Common myeloid progenitor, CD34-positive (primary cell): ENCODE measurements at places on chromosomes 12 and 14.
A peak's percentile ranks its signal among the peaks of the same experiment; 100 is the strongest.

- DNase-seq, result no peak
These were observed 36.0 kb upstream of the BATF start for GRCh38 chr14:75486318-75486717.

GRCh38 chr14:49438256-49438770, 147.9 kb downstream of the RPS29 start:
- no peak for DNase-seq

DNA sequence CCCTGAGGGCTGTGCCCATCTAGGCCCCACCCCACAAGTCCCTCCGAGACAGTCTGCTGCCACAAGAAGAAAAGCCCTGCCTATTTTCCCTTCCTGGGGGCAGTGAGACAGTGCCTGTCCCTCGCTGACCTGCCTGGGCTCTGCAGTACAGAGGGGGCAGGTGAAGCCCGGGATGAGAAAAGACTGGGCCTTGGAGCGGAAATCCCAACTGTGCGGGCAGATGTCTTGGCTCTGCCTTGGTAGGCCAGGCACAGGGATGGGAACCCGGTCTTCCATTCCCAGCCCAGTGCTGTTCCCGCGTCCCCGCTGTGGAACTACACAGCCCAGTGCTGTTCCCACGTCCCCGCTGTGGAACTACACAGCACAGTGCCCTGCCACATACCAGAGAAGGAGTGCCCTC, 12.8 kb upstream of the NXPH4 start:
- DNase-seq, result no peak

DNA sequence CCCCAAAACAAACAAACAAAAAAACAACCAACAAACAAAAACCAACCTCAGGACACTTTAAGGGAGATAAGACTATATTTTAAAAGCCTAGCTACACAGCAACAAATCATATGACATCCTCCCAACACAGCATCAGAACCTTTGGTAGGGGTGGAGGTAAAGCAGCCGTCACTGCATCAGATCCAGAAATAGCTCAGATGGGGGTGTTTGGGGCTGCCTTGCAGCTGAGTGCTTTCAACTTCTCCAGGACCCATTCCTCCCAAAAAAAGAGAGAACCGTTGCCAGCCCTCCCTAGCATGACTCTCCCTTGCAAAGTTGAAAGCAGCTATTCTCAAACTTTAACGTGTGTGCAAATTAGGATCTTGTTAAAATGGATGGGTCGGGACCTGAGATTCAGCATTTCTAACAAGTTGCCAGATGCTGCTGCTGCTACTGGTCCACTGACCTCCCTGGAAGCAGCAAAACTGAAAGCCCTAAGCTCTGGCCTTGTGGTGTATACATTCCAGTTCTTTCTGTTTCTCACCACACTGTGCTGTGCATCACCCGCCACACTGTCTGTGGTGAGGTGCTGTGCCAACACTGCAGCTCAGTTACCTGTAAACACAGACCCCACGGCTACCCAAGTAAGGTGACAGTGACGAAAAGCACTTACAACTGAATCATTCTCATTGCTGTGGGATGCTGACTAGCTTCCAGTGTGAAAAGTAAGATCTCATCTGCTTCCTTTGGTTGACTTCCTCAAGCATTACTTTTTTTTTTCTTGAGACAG, 54.0 kb downstream of the SLC38A1 start:
- DNase-seq, result peak; percentile 90

DNA sequence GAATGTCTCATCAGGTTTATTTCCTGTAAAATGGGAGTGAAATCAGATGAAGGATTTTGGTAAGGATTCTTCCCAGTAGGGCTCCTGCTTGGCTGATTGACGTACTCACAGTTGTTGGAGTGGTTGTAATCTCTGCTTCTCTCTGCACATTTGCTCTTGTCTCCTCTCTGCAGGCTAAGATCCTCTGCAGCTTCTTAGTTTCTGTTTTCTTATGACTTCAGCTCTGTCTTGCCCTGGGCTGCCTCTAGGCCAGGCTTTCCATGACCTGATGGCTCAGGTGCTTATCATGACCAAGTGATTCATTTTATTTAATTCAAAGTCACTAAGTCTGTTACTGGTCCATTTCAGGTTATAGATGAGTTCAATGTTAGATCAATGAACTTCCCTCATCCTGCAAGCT, 394.5 kb upstream of the DDHD1 start:
- no peak for DNase-seq

DNA sequence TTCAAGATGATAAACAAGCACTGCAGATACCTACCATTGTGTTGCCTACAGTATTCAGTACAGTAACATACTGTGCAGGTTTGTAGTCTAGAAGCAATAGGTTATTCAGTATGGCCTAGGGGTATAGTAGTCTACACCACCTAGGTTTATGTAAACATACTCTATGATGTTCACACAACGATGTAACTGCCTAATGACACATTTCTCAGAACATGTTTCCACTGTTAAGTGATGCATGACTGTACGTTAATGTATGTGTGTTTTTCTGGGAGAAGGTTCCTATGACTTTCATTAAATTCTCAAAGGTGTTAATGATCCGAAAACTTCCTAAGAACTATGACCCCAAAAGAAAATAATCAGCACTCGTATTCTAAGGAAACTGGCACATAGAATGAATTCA, 20.9 kb upstream of the CALM1 start:
- no peak for DNase-seq

- DNase-seq, result no peak
These were observed 10.2 kb upstream of the LLPH start for GRCh38 chr12:66140731-66141130.

DNA sequence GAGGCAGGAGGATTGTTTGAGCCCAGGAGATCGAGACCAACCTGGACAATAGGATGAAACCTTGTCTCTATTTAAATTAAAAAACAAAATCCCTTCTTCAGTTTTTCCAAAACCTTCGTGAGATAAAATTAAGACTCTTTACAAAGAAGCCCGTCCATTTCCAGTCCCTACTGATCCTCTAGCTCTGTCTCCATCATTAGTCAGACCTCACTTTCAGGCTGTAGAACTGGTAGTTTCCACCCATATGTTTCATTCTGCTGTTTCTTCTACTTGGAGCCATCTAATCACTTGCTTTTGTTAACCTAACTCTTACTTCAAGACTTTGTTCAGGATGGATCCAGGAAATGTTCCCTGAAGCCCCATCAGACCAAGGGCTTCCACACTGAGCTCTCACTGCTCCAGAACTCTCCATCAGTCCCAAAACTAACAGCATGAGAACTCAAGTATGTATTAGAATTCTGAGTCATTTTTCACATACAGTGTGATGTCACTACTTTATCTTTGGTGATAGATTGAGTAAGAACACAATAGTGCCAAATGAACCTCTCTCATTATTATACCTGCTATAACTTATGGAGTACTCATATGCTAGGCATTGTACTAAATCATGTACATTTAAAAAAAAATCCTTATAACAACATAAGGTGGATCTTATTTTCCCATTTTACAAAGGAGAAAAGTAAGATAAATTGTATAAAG, 90.8 kb downstream of the PRICKLE1 start:
- DNase-seq, result no peak

- DNase-seq, result no peak
These were observed 2.9 kb upstream of the RAB35 start for GRCh38 chr12:120119271-120119973.

DNA sequence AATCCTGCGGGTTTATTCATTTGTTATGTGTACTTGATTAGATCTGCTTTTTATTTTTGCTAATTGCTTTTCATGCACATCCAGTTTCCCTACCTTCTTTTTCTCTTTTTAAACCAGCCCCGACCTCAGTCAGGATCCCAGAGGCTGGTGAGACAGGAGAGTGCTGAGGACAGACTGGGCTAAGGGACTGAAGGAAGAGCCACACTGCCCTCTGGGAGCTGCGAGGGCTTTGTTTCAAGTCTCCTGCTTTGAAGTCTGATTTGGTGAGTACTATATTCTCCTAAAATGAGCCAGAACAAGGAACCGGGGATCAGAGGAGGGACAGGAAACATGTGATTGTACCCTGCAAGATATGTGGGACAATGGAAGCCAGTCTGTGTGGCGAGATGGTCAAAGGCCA, 23.9 kb downstream of the PRICKLE1 start:
- no peak for DNase-seq

DNA sequence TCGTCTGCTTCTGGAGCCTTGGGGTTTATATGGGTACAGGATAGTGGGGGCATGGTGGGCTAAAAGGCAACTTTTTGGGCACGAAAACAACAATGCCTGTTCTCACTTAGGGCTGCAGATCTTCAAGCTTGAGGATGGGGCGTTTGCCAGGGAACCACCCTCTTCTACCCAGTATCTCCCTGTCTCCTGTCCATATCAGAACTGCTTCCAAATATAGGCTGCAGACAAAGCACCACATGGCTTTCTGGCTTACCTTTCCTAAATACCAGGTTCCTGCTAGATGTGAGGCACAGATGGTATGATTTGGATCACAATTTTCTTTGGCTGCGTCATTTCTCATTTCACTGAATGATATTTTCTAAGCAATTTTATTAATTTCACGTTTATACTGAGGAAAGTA, 70.4 kb downstream of the CMAS start:
- DNase-seq, result no peak

DNA sequence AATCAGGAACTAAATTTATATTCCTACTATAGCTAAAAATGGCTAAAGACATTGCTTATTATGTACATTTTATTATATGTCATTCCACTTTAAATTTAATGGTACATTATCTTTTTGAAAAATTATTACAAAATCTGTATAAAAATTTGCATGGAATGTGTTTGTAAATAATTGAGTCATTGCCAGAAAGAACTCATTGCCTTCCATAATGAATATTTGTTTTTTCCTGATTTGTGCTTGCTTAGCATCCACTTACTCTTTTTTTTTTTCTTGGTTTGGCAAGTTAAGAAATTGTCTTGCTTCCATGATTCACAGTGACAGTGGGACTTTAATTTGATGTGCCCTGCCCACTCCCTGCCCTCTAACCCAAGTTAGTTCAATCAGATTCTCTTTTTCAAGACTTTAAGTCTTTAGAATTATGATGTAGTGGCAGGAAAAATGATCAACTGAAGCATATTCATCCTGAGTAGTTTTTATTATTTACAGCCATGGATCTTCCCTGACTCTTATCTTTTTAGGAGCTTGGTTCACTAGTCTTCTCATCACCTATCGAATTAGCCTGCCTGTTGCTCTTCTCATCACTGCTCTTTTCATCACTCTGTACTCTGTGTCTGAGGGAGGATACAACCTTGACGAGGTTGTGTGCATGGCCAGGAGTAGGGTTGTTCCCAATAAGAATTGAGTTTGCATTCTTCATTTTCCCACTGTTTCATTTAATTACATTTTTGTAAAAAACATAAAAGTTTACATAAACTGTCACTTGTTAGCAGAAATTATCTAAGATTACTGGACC, 442.0 kb downstream of the BTG1 start:
- DNase-seq, result no peak

GRCh38 chr12:46354111-46354801, 18.3 kb downstream of the SLC38A2 start:
- no peak for DNase-seq

DNA sequence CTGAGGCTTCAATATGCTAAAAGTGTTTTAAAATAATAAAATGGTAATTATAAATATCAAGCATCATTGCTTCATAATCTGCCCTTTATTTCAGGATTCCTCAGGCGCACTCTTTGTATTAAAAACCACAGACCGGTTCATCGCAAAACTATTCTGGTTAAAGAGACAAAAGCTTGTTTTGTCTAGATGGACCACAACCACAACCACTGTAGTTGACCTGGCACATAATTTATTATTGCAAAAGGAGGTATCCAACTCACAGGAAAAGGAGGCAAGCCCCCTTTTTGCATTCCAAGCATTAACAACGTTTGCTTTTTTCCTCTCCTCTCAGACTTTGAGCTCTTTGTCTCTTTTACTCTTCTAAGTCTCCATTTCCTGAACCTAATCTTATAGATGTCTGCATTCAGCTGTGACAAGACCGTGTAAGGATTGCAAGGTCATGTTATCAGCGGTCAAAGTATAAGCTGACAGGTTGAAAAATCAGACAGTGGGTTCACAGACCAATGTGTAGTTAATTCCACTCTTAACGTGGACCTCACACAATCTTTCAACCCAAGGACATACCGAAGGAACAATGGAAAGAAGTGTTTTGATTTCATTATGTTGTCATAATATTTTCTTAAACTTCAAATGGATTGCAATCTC, 1057.6 kb downstream of the GALC start:
- no peak for DNase-seq

GRCh38 chr12:131494741-131495524, 216.0 kb upstream of the SFSWAP start:
- DNase-seq, result no peak

DNA sequence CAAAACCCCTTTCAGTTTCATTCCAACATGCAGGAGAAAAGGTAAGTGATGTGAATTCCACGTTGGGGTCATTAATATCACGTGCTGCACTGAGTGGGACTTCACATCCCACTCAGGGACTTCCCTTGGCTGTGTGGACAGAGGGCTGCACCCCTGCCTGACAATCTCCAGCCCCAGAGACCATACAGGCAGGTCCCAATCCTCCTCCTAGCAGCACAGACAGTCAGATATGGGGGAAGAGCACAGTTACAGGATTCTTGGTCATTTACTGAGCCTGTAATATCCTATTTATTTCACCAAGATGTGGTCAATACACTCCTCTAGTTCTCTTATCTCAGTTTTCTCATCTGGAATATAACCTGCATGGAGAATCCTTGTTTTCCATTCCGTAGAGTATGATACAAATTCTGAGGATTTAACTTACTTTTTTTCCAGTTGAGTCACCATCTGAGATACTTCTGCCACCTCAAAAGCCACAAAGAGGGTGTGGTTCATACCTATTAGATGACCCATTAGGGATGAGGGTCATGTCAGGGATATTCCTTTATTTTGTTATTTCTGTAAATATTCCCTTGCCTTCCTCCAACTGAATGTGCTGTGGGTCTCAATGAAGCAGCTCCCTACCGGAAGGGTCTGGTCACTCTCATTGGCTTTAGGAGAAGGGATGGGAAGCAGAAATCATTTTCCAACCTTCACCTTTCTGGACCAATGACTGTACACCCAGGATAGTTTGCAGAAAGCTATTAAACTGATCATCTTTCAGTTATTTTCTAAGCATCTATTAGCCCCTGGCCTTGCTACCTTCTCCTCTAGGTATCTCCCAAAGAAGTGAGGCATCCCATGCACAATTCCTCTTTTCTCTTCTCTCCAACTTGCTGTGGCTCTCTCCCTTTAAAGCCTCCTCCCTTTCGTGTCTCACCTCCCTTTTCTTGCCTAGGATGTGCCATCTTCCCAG, 43.0 kb upstream of the NTF3 start:
- DNase-seq, result no peak

- peak; percentile 20 for DNase-seq
These were observed 28.9 kb downstream of the ESR2 start for GRCh38 chr14:64265222-64265621.
